Stimulated activated CD4-positive, alpha-beta T cell treated with anti-CD3 and anti-CD28 coated beads, Interleukin-1b, Interleukin-23, amount 100 ng/mL, for 1 hour (primary cell): ENCODE measurements at places on chromosomes 2 and 18.

DNA sequence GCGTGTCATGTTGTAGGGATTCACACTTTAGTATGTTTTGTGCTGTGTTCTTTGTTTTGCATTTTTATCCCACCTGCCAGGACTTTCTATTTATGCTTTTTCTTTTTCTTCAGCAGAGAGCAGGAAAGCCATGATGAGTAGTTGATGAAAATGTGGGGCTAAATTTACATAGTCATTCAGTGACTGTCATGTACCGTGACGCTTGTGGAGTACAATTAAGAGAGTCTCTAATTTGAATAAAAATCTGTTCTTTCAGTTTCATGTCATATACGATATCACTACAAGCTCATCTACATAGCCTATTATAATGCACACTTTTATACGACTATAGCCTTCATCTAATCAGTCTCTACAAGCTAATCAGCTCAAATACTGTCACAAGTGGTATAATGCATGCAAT is 112.7 kb upstream of the SPATS2L start:
- no peak for DNase-seq

GRCh38 chr2:207764096-207764630 is 5.5 kb downstream of the FZD5 start:
- no peak for DNase-seq

DNA sequence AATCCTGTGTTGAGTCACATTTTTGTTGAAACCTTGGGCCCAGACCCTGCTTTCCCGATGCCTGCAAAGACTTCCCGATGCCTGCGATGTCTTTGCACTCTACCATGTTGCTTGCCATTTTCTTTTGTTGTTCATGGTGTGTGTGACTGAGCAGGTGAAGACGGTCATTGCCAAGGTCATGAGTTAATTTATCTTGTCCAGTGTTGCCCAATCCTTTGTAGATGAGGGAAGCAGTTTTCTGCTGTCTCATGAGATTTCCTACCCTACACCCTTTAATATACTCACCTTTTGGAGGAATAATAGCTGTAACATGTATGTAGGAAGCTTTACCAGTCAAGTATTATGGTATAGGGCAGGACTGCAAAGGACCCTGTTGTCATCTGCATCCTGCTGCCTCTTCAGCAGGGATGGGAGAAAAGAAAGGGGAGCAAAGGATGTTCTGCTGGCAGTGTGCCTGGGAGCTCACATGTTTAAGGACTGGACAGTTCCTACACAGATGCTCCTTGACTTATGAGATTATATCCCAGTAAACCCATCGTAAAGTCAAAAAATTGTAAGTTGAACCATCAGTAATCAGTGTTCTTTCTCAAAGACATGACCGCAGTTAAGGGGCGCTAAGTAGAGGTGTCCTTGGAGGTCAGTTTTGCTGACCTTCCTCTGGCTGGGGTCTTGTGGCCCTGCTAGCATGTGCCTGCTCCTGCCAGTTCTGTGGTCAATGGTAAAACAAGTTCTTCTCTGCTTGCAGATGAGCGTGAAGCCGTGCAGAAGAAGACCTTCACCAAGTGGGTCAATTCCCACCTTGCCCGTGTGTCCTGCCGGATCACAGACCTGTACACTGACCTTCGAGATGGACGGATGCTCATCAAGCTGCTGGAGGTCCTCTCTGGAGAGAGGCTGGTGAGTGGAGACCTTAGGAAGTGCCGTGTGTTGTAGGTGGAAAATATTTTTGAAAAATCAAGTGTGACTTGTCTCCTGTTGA is 124.8 kb upstream of the EML6 start:
- DNase-seq, result no peak

DNA sequence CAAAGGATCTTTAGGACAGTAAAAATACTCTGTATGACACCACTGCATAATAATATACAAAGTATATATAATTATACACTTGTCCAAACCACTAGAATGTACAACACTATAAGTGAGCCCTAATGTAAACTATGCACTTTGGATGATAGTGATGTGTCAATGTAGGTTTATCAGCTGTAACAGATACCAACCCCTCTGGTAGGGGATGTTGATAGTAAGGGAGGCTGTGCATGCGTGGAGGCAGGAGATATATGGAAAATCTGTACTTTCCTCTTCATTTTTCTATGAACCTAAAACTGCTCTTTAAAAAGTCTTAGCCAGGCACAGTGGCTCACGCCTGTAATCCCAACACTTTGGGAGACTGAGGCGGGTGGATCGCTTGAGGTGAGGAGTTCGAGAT is 37.5 kb upstream of the SP3 start:
- no peak for DNase-seq

DNA sequence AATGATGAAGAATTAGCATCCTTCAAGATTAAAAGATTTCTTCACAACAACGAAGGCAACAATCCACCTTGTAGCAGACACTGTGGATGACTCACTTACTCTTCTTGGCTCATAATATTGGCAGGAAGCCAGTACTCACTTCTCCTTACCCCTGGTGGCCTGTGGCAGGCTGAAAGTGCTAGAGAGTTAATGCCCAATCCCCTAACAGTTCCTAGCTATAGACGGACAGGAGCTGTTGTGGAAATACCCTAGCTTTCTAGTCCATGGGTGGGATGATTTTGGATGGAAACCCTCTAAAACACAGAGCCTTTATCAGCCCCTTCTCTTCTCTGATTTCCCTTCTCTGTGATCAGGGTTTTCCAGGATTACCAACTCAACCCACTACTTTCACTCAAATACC is 128.6 kb upstream of the NYAP2 start:
- DNase-seq, result no peak

GRCh38 chr2:148602885-148603561 is 41.5 kb upstream of the EPC2 start:
- no peak for DNase-seq

GRCh38 chr2:233422050-233422639 is 67.9 kb downstream of the DGKD start:
- no peak for DNase-seq

- DNase-seq, result no peak
Observed at GRCh38 chr2:207131594-207131993, 34.2 kb downstream of the KLF7 start.

DNA sequence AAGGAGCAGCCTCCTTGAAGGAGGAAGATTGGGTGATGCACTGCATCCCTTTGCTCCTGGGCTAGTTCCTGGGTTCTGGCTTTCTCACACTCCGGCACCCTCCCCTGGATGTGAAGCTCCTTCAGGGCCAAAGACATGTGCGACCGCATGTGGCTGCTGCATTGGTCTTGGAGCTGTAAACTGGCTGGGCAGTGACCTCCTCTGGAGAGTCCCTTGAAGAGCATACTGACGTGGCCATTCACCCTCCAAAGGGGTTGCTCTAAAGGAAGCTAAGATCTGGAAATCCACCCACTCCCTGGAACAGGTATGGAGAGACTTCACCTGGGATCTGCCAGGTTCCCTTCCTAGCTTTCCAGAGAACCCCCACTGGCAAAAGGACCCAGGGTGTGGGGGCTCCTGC is 62.1 kb downstream of the TMEM17 start:
- no peak for DNase-seq

GRCh38 chr2:236638707-236639106 is 69.1 kb downstream of the ACKR3 start:
- no peak for DNase-seq

DNA sequence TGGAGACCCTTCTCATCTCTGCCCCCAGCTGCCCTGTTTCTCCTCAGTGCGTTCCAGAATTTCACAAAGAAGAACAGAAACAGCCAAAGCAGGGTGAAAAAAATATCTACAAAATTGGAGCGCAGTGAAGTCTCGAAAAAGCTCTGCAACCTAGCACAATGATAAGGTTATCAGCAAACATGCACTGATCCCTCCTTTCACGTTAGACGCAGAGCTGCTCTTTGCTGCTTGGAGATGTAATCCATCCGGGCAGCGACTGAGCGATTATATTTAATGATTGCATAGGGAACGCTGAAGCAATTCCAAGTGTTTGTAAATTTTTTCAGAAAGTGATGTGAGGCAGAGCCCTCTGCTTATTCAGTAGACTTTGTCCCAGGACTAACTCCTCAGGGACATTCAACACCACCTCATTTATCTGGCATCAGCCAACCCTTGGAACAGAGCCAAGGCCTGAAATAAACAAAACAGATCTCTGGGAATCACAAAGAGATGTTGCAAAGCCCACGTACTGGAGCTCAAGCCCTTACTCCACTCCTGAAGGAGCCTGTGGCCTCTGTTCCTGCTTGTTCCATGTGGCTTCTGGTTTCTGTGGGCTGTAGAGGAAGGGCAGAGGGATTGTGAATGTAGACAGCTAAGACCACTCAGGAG is 172.6 kb upstream of the BCL2L11 start:
- no peak for DNase-seq

GRCh38 chr2:3317277-3317685 is 60.3 kb downstream of the EIPR1 start:
- no peak for DNase-seq

DNA sequence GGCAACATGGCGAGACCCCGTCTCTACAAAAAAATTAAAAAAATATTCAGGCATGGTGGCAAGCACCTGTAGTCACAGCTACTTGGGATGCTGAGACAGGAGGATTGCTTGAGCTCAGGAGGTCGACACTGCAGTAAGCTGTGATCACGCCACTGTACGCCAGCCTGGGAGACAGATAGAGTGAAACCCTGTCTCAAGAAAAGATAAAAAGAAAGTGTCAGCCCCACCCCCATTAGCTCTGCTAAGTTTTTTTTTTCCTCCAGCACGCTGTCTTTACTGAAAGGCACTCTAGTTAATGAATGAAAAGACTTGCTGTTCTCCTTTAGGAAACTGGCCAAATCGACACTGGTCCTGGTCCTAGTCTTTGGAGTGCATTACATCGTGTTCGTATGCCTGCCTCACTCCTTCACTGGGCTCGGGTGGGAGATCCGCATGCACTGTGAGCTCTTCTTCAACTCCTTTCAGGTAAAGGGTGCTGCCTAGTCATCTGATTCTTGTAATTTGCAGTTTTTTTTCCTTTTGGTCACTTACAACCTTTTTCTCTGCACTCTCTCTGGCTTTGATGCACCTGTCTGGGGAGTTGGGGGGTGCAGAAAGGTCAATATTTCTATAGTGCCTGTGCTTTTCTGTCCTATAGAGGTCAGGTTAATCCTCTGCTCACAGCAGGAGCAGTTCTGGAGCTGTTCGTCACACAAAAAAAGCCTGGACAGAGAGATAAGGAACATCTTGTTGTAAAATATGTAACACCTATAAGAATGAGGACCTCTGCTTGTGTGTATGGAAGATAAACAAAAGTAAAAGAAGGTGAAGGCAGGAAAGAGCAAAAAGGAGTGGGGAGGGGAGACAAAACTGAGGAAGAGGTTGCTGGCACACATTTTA is 82.3 kb downstream of the PTH2R start:
- DNase-seq, result no peak

DNA sequence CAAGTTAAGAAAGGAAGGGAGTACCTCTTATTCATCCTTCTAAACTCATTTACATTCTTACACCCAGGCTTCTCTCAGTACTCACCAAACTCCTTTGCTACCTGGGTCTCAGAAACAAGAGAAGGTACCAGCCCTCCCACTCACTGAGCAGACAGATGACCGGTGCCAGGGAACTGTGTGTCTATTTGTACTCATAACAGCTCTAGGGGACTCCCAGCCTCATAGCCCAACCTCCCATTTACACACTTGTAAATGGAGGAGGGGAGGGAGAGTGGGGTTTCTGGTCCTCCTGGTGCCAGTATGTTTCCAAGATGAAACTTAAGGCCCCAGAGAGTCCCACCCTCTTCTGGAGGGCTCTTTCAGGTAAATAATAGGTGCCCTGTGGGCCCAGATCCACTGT is 42.8 kb upstream of the SIGLEC15 start:
- DNase-seq, result no peak

GRCh38 chr2:46298522-46299353 is 1.5 kb downstream of the EPAS1 start:
- DNase-seq, result no peak

GRCh38 chr2:71669058-71669456 is 215.7 kb downstream of the DYSF start:
- DNase-seq, result no peak

DNA sequence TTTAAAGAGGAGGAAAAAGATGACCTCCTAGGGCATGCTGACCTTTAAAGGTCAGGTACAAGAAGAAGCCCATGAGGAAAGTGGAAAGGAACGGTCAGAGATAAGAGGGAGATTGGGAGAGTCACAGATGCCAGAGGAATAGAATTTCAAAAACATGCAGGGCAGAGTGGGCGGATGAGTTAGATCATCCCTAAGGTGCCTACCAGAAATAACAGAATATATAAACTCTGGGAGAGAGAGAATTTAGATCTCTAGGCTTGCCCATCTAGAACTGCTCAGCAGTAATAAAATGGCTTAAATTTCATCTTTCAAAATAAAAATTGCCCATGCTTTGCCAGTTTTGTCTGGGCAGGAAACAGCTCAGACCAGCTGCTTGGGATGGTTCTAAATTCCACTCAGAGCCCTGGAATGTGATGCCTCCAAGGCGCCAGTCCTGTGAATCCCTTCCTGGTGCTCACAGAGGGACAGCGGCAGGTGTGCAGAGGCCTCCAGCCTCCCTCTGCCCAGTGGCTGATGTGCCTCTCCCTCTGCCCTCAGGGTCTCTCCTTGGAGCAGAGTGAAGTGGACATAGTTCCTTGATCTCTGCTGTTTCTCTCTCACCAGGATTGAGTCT is 130.9 kb downstream of the ANTXR1 start:
- no peak for DNase-seq

DNA sequence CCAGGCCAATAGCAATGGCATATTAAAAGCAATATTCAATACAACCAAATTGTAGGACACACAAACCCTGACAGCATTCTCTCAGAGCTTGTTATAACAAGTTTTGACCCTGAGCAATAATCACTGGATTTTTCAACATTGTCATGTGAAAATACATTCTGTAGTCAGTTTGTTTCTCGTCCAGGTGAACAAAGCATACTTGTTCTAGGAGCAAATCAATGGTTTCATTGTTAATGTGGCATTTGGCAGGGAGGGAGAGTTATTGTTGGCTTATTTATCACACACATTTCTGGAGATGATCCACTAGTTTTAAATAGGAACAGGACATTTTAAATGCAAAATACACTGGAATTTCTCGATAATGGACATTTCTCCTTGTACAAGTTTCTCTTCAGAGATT is 69.9 kb upstream of the L3MBTL4 start:
- no peak for DNase-seq
